EL (cell line): ENCODE measurements at places on chromosomes 11 and 22.
A peak's percentile ranks its signal among the peaks of the same experiment; 100 is the strongest.

GRCh38 chr11:44208976-44209603 lies 100.8 kb downstream of the ALX4 start:
- peak; percentile 25 for DNase-seq

DNA sequence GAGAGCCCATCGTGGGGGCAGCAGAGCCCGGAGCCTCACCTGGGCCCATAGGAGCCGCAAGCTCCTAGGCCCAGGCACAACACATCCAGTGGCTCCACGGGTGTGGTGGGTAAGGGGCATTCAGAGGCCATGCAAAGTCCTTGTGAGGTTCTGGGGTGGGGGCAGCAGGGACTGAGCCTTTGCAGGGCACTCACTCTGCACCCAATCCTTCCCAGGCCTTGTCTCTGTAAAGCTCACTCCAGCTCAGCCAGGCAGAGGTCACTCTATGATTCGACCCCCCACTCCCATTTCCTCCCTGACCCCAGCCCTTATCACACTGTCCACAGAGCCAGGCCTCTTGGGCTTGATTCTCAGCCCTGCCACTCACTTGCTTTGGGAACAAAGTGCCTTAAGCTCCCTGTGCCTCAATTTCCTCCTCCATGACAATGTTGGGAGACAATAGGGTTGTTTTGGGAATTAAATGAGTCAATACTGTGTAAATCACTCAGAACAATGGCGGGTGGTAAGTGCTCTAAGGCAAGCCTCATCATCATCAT lies 46.6 kb downstream of the LRRC32 start:
- no peak for DNase-seq

DNA sequence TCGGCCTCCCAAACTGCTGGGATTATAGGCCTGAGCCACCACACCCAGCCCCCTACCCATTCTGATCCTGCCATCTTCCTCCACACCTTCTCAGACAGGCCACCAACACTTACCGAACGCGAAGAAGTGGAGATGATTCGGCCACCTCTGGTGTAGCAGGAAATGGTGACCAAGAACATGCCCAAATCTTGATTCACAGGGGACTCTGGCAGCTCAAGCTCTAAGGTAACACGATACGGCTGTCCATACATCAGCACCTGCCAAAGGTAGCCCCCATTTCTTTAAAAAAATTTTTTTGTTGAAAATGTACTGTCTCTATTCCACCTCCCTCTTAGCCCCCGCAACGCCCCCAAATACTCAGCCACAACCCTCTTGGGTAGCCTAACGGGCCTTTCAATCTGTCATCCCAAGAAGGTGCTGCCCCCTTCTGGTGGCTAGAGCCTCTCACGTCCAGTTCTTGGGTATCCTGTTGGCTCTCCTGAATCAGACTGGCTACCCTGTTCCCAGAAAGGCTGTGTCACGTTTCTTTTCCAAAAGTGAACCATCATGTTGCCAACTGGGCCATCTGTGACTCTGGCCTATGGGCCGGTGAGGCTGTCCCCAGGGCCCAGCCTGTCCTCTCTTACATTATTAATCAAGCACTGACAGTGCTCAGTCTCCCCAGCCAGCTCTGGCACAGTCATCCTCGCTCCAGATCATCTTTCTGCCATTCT lies 5.3 kb upstream of the LRRN4CL start:
- DNase-seq, result peak; percentile 77

- peak; percentile 75 for DNase-seq
Observed at GRCh38 chr11:130671801-130672700, 223.6 kb downstream of the ADAMTS15 start.

- DNase-seq, result no peak
Observed at GRCh38 chr11:40716344-40717130, 742.9 kb downstream of the LRRC4C start.

- no peak for DNase-seq
Observed at GRCh38 chr22:39710380-39711150, 140.0 kb downstream of the CACNA1I start.

DNA sequence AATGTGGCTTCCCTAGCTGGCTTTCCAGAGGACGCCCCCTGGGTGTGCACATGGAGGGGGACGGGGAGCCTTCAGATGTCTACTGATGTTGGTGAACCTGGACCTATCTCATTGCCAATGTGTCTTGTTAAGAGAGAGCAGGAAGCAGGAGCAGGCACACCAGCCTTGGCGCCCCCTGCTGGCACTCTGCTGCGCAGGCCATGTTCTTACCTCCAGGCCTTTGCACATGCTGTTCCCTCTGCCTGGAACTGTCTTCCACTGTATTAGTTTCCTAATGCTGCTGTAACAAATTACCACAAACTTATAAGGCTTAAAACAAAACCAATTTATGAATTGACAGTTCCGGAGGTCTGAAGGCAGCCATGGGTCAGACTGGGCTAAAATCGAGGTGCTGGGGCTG lies 23.6 kb upstream of the MN1 start:
- DNase-seq, result no peak
